ENCODE measurements at places on chromosomes 1 and 21.
A peak's percentile ranks its signal among the peaks of the same experiment; 100 is the strongest.

- DNase-seq: no peak
Measured at GRCh38 chr21:41698071-41698470, 68.8 kb downstream of the RIPK4 start.

DNA sequence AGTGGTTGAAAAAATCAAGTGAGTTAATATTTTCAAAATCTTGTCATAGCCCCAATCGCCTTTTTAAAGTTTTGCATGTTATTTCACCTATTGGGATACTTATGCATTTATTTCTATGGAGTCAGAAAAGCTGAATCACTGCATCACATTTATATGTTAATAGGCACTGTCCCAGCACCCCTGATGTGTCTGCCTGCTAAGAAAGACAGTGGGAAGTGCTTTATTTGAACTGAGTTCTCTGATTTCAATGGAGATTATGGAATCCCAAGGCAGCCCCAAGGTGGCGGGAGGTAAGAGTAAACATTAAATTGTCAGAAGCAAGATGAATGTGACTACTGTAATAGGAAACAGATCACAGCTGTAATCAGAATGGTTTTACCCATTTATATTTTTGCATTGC lies 2225.7 kb downstream of the NCAM2 start:
- no peak for DNase-seq

DNA sequence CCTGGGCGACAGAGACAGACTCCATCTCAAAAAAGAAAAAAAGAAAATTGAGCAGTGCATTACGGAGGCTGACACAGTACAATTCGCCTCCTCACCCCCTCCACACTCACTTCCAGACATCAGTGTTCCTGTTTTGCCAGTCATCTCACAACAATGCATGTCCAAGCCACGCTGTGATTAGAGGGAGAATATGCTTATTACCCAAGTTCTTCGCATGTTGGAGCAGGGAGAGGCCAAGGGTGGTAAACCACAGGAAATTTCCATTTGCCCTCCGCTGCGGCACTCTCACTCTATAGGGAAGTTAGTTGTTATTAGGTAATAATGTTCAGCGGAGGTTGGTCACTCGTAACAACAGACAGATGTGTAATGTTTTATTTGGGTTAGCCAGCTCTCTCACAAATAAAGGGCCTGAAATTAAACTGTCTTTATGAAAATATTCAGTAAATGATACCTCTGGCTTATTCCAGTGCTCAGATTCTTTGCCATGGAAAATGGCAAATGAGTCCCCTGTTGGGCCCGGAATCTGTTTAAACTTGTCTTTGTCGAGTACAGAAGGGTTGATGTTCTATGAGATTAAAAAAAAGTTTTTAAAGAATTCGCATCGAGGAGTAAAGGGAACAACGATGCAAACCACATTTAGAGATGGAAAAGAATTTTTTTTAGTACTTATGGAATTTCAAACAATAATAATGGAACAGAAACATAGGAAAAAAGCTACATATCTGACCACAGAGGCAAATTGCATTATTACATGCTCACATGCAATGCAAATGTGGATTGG lies 33.1 kb downstream of the KCNJ15 start:
- DNase-seq: no peak

DNA sequence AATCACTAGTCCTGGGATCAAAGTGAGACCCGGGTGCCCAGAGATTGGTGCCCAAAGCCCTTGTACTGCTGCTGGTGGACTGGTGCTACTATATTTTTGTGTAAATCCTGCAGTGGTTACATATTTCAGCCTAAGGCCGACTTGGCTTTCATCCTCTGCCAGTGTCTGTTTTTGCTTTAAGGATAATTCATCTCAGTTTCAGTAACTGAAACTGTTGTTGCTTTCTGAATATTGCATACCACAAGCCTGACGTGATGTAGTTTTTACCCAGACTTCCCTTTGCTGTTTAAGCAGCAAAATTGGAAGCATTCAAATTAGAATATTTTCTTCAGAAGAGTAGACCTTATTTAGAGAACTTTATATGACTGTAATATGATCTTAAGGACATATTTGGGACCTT lies 341.8 kb downstream of the RYR2 start:
- DNase-seq: no peak

GRCh38 chr1:101567582-101568189 lies 330.9 kb downstream of the S1PR1 start:
- DNase-seq: peak; percentile 54

DNA sequence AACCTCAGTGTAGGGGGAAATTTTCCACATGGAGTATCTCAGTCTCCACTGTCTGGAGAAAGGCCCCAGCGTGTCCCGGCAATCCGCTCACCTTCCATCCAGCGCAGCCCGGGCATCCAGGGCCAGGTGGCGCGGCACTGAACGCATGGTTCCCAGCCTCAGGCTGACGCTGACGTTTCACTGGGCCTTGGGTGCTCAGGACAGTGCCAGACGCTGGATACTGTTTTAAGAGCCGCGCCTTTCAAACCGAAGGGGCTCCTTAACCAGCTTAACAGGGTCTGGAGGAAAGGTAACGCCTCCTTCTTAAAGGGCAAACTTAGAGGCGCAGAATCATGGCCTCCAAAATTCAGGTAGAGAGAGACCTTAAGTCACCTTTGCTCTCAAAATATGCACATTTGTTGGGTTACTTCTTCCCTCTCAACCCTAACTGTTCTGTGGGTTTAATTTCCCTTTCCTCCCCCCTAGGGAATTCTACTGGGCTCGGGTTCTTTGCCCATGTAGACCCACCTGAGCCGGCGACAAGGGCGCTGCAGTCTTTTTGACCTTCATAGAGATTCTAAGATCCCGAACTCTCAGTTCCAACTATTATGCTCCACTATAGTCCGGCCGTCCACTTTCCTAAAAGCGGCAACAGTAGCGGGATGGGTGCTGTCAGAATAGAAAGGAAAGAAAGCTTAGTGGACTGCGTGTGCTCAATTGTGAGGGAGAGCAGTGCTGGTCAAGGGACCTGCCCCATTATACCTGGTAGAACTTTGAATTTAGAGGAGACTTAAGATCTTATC lies 3.5 kb upstream of the LHX9 start:
- DNase-seq: no peak

DNA sequence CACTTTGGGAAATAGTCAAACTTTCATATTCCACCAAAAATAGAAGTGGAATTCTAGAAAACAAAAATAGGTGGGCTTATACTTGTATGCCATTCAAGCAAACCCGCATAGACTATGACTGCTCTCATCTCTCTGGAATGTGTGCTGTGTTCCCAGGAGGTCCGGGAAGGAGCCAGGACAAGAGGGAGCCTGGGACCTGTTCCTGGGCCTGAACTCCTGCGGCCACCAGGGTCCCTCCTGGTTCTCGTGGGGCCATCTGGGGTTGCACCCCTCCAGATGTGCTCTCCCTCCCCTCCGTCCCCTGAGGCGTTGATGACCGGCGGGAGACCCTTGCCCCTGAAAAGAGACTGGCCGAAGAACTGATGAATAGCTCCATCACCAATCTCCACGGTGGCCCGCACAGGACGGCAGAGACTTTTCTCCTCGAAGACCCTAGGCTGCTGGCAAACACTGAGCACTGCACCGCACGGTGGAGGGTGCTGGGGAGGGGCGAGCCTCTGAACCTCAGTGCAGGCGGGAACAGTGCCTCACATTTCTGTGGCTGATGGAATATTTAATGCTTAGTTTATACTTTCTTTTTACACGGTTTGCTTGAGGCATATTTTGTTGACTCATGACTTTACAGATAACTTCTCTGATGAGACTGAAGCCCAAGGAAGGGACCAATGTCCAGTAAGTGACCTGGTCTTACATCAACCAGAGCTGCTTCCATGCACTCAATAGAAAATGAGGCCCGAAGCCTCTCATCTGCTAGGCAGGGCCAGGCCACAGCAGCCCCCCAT lies 9.6 kb upstream of the ADARB1 start:
- DNase-seq: no peak

DNA sequence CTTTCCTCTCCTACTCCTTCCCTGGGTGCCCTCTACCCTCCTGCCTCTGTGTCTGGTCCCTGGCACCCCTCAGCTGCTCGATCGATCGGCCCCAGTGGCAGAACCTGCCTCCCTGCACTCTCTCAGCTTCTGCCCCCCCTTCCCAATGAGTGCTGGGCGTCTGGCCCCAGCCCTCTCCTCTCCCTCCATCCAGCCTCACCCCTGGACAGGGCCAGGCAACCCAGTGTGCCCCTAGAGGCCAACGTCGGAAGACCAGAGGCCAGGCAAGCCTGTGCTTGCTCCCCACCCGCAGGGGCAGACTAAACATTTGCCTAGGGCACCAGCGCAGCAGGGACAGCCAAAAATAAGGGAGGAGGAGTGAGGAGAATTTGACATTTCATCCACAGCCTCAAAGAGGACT lies 43.5 kb downstream of the LGR6 start:
- DNase-seq: peak; percentile 34

- no peak for DNase-seq
Measured at GRCh38 chr1:97461782-97462181, 459.1 kb downstream of the DPYD start.

- peak; percentile 57 for DNase-seq
Measured at GRCh38 chr21:42317341-42317741, 2.1 kb upstream of the TFF3 start.

DNA sequence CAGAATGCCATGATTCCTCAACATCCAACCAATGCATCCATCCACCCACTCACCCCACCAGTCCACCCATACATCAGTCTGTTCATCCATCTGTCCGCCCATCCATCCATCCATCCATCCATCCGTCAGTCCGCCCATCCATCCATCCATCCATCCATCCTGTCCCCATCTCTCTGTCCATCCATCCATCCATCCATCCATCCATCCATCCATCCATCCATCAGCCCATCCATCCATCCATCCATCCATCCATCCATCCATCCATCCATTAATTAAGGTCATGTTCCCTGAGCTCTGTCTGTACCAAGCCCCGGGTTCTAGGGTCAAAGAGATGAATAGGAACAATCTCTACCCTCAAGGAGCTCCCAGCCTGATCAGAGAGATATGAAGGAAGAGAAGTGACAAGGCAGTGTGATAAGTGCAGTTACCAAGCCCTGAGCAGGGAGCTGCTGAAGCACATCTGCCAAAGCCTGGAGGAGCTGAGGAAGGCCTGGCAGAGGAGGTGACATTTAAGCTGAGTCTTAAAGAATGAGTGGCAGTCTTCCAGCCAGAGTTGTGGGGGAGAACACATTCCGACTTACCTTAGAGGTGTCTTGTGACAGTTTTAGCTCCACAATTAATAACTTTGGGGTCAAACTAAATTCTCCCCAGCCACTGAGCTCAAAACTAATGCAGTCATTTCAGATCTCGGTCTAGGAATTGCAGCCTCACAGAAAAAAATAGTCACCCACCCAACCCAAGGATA lies 47.9 kb downstream of the GRIK3 start:
- no peak for DNase-seq

Data from small intestine (tissue), 16 donors.